ENCODE measurements at places on chromosomes 12 and 14.
A peak's percentile ranks its signal among the peaks of the same experiment; 100 is the strongest.

GRCh38 chr14:91870001-91870400, 2.7 kb upstream of the TC2N start:
- DNase-seq = no peak

GRCh38 chr12:105262461-105263184, 26.6 kb upstream of the APPL2 start:
- DNase-seq = peak; percentile 73

DNA sequence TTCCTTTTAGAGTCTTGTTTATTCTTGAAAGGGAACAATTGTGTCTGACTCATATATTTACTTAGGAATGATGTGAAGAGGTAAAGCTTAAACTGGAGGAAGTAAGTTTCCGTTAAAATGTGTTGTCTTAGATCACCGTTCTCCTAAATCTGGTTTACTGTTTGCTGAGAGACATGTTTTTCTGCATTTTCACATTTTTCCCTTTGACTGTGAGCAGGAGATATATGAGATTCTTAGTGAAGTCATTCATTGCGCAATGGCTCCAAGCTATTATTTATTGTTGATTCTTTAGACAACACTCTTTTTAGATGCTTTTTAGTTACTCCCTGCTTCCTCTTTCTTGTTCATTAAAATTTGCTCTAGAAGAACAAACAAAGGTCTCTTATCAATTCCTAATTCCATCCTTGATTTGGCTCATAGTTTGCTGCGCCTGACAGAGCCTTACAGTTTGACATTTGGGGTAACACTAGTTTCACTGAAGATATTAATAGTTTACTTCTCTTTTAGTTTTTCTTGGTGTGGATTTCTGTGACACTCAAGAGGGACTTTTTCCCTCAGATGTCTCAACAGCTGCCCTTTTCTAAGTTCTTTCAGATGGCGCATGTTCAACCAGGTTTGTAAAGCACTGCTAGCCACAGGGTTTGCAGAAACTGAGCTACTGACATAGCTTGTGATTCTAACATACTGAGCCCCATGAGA, 11.4 kb downstream of the CLECL1 start:
- DNase-seq = no peak

DNA sequence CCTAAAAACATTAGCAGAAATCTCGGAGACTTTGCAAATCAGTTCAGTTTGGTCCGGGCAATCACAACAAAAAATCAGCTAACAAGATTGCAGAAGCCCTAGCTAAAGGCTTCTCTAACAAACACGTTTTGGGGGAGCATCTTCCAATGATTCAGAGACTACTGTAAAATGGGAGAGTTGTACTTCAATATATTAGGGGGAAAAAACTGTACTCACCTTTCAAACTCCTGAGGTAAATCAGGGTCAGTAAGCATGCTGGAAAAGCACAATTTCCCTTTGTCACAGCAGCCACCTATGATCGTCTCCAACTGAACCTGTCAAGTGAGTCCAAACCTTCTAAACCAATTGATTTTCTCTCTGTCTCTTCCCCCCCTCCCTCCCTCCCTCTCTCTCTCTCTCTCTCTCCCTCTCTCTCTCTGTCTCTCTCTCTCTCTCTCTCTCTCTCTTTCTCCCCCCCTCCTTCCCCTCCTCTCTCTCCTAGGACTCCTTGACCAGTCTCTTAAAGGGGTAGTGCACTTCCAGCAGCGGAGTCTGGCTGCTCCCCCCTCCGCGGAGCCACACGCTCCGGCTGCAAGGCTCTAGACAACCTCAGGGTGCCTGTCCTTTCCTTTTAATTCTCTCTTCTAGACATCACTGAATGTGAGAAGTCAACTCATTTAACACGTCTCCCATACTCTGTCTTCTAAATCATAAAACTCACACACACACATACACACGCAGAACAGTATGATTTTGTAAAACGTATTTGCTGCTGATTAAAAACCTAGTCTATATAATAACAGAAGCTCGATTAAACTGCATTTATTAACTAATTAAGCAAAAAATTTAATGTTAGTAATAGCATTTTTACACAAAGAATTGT, at the start of gene SOX5:
Gene SOX5 (minus strand): TSS at position 323 of the 862 bp plus-strand sequence. CDS start 69 bp downstream, at position 254.
- peak; percentile 19 for DNase-seq

DNA sequence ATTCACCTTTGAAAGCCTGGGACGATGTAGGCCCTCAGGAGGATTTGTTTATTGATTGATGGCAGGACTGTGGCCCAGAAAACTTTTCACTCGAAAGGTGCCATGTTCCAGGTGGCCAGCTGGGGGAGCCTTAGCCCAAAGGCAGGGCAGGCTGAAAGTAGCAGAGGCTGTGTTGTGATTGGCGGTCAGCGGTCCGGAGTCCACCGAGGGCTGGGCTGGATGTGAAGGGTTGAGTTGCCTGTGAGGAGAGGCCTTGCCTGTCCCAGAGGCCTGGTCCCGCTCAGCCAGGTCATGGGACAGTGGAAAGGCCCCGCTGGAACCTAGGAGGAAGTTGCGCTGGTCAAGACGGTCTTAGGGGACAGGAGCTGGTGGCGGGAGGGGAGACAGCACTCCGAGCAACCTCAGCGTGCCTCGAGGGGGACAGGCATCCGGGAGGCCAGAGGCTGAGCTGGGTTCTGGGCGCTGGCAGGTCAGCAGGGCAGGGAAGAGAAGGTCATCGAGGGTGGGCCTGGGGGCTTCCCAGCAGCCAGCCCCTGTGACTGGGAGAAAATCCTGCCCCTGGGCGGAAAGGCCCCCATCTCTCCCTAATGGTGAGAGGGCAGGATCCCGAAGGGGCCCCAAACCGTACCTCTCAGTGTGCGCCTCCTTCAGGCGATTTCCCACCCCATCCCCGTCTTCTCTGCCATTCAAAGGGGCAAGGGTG, 26.3 kb downstream of the CMA1 start:
- peak; percentile 5 for DNase-seq

GRCh38 chr14:93970965-93971634, 5.3 kb downstream of the ASB2 start:
- DNase-seq = no peak

DNA sequence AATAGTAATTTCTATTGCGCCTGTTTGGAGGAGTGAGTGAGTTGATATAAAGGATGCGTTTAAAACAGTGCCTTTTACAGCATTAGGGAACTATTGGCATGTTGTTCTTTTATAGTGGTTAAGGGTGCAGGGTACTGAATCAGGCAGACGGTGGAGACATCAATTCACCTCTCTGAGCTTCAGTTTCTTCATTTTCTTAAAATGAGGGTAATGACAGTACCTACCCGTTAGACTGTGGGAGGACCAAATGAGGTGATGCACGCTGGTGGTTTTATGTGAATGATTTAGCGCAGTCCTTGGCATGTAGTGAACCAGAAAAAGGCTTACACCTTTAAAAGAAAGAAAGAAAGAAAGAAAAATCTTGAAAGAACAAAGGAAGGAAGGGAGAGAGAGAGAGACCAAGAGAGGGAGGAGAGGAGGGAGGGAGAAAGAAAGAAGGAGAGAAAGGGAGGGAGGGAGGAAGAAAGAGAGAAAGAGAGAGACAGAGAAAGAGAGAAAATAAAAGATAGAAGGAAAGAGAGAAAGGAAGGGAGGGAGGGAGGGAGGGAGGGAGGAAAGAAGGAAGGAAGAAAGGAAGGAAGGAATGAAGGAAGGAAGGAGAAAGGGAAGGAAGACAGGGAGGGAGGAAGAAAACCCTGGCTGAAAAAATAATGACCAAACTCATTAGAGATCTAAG, 22.2 kb upstream of the CCND2 start:
- DNase-seq = no peak

DNA sequence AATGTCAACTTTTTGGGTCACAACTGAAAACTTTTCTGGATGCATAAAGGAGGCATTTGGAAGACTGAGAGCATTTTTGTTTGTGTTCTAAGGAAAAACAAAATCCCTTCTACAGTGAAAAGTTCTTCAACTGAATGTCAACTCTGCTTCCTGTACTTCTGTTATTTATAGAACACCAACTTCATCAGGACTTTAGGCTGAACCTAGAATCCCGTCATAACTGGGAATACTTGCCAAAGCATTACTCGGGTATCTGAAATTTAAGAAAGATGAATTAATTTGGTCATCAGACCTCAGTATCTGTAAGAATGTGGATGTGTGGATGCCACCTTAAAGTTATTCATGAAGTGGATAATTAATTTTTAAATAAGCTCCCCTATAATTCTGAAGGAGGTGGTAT, 73.2 kb downstream of the FERMT2 start:
- DNase-seq = peak; percentile 76

DNA sequence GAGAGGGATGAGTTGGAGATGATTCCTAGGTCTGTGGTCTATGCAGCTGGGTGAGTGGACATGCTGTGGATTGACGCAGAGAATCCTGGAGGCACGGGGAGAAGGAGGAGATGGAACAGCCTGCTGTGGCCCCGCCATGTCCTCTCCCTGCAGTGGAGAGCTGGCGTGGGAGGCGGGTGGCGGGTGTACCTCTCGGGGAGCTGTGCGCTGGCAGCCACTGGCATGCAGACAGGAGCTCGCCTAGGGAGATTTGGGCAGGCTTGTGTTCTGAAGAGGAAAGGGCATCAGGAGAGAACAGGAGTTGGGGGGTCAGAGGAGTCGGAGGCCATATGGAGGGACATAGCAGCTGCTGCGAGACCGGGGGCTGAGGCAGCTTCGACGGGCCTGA, 56.1 kb downstream of the TECPR2 start:
- no peak for DNase-seq

DNA sequence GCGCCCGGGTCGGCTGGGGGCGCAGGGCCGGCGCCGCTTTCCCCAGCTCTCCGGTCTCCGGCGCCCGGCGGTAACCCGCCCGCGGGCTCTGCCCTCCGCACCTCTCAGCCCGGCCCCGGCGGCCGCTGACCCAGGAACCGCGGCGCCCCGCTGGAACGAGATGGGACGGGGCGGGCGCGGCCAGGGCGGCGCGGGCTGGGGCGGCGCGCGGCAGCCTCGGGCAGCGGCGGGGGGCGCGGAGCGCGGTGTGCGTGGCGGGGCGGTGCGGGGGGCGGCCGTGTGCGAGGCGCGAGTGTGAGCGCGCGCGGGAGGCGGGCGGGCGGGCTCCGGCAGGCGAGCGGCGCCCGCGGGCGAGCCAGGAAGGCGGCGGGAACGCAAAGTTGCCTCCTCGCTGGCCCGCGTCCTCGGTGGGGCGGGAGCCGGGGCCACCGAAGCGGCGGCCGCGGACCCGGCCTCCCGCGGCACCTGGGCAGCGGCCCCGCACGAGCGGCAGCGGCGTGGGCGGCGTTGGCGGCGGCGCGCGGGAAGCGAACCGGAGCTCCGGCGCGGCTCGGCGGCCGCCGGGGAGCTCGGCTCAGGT, 671 bp upstream of the DIO3 start:
- DNase-seq = no peak

Data from fibroblast of upper back skin (primary cell).